Activated T-helper 1 cell treated with anti-CD3 and anti-CD28 coated beads, Interleukin-2, amount 50 U/mL, for 16 hours (primary cell): ENCODE measurements at places on chromosomes 3 and 15.

- no peak for DNase-seq
These were observed 2.3 kb upstream of the EIF1B start for GRCh38 chr3:40307176-40307575.

DNA sequence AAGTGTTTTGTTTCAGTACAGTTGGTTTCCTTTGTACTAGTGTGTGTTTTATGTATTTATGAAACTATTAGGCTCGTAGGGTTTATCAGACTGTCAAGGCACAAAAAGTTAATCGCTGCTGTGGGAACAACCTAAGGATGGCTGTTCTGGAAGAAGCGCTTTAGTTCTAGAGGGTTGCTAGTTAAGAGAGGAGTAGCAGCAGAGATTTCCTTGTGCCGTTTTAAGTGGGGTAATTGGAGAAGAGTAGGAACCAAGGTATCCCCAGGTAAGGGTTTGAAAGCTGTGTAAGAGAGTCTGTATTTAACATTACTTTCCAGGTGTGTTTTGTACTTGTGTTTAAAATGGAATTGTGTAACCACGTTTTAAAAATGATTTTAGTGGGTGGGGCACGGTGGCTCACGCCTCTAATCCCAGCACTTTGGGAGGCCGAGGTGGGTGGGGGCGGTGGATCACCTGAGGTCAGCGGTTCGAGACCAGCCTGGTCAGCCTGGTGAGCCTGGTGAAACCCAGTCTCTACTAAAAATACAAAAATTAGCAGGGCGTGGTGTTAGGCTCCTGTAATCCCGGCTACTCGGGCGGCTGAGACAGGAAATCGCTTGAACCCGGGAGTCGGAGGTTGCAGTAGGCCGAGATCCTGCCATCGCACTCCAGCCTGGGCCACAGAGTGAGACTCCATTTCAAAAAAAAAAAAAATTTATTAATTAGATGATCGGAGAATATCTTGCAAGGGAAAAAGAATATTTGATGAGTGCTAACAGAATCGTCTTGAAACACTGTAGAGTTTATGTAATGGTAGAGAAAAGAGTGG is 2.6 kb downstream of the MORF4L1 start:
- DNase-seq: no peak

- DNase-seq: no peak
These were observed 9.0 kb downstream of the SLC24A1 start for GRCh38 chr15:65630760-65631159.

DNA sequence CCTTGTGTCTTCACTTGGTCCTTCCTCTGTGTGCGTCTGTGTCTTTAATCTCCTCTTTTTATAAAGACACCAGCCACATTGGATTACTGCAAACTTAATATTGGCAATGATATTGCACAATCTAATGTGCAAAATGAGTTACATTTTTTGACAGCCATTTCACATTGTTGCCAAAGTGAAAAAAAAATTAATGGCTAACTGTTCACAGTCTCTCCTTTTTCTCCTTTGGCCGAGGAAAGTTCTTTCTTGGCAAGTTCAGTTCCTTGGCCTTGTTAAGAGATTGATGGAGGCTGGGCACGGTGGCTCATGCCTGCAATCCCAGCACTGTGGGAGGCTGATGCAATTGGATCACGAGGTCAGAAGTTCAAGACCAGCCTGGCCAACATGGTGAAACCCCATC is 62.2 kb upstream of the ZNF280D start:
- no peak for DNase-seq

- no peak for DNase-seq
These were observed 3.5 kb upstream of the SPTBN5 start for GRCh38 chr15:41897363-41897799.

DNA sequence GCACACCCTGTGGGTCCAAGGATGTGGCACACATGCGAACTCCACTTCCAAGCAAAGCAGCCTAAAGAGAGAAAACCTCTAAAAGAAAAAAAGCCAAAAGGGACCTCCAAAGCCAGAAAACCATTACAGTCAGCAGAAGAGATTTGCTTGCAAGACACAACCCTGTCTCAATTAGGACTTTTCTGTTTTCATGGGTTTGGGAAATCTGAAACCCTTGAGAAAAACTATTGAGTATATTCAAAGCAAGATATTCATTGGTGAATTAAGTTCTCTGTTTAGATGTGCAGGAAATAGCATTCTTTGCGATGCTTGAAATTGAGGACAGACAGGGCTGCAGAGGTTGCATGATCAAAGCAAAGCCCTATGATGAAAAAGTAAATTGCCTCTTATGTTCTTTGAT is 10.2 kb upstream of the LDHAL6B start:
- DNase-seq: no peak

- no peak for DNase-seq
These were observed 412.0 kb downstream of the CNTN4 start for GRCh38 chr3:2510591-2511145.

GRCh38 chr3:127690106-127690505 is 17.4 kb downstream of the ABTB1 start:
- no peak for DNase-seq

GRCh38 chr15:40100947-40101905 is 7.5 kb downstream of the BMF start:
- no peak for DNase-seq

- DNase-seq: no peak
These were observed 284.9 kb upstream of the TBC1D5 start for GRCh38 chr3:18027161-18027939.

DNA sequence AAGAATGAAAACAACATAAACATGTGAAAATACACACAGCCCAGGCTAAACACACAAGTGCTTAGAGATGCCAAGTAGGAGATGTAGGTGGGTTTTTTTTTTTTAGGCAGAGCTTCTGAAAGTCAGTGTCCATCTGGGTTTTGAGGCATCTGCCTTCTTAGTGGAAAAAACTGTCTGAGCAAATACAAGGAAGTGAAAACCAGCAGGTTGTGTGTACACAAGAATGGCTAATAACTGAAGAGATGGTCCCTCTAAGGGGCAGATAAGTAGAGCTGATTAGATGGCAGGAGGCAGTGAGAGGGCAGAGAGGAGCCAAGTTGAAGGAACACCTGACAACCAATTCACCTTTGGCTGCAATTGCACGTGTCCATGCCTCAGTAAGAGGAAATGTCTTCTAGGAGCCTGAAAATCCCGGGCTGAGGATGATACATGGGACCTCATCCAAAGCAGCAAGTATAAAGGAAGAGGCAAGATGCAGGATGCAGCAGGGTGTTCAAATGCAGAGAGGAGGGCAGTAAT is 34.9 kb downstream of the CYP19A1 start:
- no peak for DNase-seq

- no peak for DNase-seq
These were observed 36.5 kb upstream of the CPB1 start for GRCh38 chr3:148790851-148791735.

DNA sequence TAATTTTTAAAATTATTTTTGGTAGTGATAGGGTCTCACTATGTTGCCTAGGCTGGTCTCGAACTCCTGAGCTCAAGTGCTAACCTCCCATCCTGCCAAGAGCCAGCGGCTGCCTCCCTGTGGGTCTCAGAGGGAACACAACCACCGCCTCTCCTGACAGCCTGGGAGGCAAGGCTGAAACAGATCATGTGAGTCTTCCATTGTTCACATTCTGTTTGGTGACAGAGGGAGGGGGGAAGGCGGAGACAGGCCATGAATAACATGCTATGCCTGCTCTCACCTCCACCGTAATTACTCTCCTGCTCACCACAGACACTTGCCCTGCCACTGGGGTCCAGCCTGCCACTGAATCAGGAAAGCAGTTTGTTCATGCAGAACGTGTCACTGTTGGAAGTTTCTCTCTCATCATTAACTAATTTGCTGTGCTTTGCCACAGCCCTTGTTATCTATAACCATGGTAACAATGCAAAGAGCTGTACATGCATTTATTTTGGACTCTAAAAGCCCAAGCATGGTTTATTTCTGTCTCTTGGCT is 78.4 kb upstream of the RASGRF1 start:
- no peak for DNase-seq

- peak; percentile 11 for DNase-seq
These were observed 34.0 kb downstream of the ARIH2 start for GRCh38 chr3:48952510-48953118.

GRCh38 chr15:71093054-71094024 is 21.9 kb upstream of the THSD4 start:
- DNase-seq: no peak

- DNase-seq: no peak
These were observed 3.0 kb downstream of the DUOXA1 start for GRCh38 chr15:45126535-45127158.

- DNase-seq: no peak
These were observed 869.1 kb downstream of the TBL1XR1 start for GRCh38 chr3:176328198-176328597.

DNA sequence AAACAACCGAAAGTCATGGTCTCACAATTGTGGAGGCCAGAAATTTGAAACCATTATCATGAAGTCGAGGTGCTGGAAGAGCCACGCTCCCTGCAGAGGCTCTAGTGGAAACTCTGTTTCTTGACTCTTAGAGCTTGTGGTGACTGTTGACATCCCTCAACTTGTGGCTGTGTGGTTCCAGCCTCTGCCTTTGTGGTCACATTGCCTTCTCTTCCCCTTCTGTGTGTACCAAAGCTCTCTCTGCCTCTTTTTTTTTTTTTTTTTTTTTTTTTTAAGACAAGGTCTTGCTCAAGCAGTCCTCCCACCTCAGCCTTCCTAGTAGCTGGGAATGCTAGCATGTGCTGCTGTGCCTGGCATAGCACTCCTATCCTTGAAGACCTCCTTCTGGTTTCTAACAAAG is 48.7 kb upstream of the CRTC3 start:
- DNase-seq: no peak

- no peak for DNase-seq
These were observed 96.6 kb upstream of the AGTR1 start for GRCh38 chr3:148600902-148601765.

GRCh38 chr15:83655237-83655616 is 1.3 kb downstream of the ADAMTSL3 start:
- DNase-seq: no peak

DNA sequence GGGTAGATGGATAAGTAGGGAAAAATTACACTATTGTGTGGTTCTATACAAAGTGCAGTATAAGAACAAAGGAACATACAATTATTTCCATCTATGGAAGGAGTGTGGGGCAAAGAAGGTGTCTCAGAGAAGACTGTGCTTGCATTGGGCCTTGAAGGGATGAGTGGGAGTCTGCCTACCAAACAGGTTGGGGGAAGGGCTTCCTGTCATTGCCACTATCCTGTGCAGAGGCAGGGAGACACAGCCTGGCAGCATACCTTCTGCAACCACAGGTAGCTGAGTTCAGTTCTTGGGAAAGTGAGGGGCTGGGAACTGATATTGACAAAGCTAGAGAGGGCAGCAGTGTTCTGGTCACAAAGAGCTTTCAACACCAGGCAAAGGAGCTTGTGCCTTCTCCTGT is 3.4 kb downstream of the TIMP4 start:
- no peak for DNase-seq

DNA sequence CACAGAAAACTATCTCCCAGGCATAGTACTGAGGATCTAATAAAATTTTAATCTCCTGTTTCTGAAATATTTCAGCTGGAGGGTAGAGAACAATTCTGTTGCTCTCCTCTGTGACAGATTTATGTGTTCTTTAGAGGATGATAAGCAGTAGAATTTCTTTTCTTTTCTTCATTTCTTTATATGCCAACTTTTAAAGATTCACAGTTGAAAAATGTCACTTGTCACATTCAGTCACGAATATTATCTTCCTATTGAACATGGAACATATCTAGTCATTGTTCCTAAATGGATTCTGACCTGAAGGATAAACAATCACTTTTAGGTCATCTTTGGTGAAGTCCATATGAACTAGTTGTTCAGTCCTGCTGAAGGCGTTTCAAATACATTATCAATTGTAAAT is 585.5 kb upstream of the DPPA4 start:
- no peak for DNase-seq

- DNase-seq: no peak
These were observed 71.3 kb downstream of the RASA2 start for GRCh38 chr3:141557961-141558706.

GRCh38 chr3:42117175-42118008 is 26.2 kb downstream of the TRAK1 start:
- DNase-seq: no peak

- no peak for DNase-seq
These were observed 141.4 kb downstream of the VPS8 start for GRCh38 chr3:184953401-184953800.

- no peak for DNase-seq
These were observed 6.1 kb upstream of the RNU6-1 start for GRCh38 chr15:67845974-67846373.

DNA sequence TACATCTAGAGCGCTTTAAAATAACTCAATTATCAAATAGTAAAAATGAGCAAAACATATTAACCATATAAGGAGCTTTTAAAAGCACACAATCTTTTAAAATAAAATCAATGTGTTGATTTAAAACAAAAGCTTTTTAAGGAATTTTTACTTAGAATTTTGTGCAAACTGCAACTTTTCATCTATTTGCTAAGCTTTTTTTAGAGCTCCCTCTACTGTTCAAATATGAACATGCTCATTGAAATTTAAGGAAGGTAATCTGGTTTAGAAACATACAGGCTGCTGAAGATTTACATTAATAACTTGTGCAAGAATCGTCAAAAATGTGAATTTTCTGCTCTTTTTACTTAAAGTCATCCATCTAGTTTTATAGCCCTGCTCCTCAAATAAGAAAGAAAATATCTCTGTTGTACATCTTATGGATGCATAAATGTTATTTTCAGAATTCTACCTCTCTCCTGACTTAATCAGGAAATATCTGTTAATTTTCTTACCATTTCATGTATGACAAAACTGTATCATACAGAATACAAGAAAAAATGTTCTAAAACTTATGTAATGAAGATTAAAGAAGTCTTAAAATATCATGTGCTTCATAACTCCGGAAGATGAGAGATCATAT is 469.4 kb upstream of the ROBO2 start:
- DNase-seq: no peak

DNA sequence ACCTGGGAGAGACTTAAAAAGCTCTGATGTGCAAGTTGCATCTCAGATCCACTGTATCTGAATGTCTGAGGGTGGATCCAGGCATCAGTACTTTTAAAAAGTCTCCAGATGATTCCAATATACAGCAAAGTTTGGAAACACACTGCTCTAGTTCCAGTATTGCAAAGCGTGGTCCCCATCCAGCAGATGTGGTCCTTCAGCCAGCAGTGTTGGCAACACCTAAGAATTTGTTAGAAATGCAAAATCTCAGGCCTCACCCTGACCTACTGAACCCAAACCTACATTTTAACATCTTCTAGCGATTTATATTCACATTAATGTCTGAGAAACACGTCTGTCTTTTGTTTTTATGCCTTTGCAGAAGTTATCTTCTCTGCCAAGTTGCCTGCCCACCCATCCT is 32.2 kb upstream of the SGO1 start:
- no peak for DNase-seq
